Stimulated activated CD4-positive, alpha-beta T cell treated with anti-CD3 and anti-CD28 coated beads, Interleukin-1b, Interleukin-23, amount 100 ng/mL, for 1 hour (primary cell): ENCODE measurements at places on chromosomes 1 and 21.

DNA sequence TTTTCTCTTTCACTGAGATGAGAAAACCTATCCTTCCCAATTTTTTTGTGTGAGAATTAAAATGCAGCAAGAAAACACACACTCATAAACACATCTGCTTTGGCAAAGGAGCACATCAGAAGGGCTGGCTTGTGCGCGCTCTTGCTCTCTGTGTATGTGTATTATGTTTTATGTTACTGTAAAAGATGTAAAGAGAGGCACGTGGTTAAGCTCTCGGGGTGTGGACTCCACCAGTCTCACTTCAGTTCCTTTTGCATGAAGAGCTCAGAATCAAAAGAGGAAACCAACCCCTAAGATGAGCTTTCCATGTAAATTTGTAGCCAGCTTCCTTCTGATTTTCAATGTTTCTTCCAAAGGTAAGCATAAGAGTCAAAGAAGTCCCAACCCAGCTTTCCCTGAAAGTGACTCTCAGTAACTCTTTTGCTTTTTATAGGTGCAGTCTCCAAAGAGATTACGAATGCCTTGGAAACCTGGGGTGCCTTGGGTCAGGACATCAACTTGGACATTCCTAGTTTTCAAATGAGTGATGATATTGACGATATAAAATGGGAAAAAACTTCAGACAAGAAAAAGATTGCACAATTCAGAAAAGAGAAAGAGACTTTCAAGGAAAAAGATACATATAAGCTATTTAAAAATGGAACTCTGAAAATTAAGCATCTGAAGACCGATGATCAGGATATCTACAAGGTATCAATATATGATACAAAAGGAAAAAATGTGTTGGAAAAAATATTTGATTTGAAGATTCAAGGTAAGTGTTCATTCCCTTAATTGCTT is at the start of gene CD2:
Gene CD2, plus strand, starts transcription at position 233 of the 780 bp plus-strand sequence. Its CDS starts 63 bp downstream, at position 296.
- no peak for DNase-seq

DNA sequence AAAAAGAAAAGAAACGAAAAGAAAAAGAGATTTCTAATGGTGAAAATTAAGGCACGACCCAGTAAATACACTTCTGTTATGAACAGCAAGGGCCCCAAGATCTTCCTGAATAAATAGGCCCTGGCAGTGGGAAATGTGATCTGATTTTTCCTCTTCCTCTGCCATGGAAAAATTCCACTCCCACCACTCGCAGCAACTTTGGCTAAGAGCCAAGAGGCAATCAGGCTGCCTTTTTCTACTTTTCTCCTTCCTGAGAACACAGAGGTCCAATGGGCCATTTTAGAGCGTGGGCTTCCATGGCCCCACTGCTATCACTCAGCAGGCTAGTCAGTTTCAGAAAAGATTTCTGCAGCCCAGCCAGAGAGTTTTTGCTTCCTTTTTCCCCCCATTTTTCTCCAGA is 33.7 kb upstream of the AK4 start:
- no peak for DNase-seq

GRCh38 chr1:159705904-159706256 is 8.5 kb downstream of the CRP start:
- DNase-seq, result no peak

DNA sequence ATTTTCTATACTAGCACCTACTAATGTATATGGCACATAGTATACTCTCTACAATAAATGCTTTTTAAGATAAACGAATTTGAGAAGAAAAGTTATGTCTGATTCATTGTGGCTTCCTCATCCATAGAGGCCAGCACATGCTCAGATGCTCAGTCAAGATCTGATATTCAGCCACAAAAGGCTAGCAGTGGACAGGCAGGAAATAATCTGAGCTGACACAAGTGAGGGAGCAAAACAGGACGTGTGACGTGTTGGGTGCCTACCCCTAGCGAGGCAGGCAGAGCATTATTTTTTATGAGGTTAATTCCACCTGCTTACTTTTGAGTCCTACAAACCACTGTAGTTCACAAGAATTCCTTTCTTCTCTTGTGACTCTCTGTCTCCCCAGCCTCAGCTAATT is 550.9 kb downstream of the SMYD3 start:
- no peak for DNase-seq

- DNase-seq, result no peak
Measured at GRCh38 chr1:44275991-44276405, 62.7 kb downstream of the DMAP1 start.

DNA sequence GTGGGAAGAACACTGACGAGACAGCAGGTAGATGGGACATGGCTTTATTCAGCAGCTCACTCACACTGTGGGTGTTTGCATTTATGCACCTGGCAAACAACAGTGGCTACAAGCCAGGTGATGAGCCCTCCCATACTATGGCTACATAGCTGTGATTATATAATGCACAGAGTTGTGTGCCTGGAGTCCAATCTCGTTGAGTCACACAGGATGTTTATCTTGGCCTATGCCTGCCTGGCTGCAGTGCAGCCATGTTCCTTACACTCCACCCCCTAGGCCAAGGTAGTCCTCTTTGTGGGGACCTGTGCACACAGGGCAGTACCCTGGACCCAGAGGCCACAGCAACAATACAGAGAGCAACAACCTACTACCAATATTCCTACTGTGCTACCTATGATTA is 1643.8 kb downstream of the MRPL39 start:
- no peak for DNase-seq

DNA sequence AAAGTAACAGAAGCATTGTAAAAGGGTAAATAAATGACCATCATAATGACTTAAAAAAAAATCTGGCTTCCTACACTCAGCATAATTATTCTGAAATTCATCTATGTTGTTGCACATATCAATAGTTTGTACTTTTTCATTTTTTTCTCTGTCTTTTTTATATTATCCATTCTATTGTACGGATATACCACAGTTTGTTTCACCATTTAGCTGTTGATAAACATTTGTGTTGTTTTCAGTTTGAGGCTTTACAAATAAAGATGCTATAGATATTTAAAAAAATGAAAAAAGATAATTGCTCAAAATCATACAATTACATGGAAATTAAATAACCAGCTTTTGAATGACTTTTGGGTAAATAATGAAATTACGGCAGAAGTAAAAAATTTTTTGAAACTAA is 31.9 kb downstream of the GPR88 start:
- DNase-seq, result no peak

DNA sequence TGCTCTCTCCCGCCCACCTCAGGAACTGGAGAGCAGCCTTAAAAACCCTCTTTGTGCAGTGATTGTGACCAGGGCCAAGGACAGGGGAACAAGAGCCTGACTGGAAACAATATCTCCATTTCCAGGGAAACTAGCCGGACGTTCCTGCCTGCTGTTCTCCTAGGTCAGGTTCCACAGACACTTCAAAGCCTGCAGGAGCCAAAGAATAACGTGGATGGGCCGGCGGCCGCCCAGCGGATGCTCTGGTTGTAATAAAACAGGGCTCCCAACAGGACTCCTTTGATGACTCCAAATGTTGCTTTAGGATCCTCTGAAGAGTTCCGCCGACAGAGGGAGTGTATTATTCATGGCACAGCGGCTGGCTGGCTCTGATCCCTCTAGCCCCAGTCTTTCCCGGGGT is 162.2 kb downstream of the PLXNA2 start:
- DNase-seq, result no peak

DNA sequence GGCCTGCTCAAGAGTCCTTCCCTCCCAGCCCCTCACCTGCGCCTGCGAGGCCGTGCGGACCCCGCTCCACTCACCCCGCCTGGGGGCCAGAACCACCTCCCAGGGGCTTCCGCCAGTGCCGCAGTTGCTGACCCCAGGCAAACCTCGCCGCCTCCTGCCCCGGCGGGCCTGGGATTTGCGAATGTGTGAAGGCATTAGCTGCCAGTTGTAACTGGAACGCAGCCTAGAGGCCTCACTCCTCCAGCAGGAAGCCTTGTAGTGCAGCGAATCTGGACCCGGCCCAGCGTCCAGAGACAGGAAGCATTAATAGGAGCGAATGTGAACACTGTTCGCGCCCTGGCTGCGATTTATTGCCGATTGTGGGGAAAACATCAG is 140.9 kb upstream of the ARHGEF16 start:
- no peak for DNase-seq

GRCh38 chr21:33761441-33762036 is 119.2 kb downstream of the ITSN1 start:
- DNase-seq, result no peak

DNA sequence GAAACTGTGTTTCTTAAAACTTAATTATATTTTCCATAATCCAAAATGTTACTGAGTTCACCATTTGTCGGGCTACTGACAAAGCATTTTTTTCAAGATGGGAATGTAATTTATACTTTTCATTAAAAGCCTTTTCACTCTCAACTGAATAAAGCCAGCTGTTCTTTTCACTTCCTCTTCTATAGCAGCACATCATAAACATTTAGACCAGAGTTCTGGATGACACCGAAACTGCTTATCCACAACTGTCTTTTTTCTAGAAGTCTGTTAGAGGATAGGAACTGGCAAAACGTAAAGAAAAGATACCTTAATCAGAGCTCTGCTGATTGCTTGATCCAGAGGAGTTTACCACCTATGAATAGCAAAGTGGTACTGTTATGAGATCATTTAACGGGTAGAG is 594.7 kb downstream of the ADGRL2 start:
- no peak for DNase-seq

DNA sequence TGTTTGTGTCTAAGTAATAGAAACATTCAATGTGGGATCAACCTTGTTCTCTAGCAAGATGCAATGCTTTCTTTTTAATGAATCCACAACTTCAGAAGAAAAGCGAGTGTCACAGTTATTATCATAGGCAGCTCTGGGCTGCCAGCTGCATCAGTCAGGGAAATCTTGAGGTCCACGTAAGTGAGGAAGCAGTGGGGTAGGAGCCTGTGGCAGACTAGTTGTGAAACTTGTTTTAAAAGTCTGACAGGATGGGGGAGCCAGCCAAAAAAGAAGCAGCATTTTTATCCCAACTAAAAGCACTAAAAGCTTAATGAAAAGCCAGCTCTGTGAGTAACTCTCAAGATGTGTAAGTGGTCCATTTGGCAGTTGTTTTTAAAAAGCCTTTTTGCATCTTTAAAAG is 113.1 kb downstream of the ZNF326 start:
- DNase-seq, result no peak
